ENCODE measurements at places on chromosomes 2 and 18. TPM values are rescaled to one million over a fixed set of nuclear protein-coding genes. Genes with fewer than 3 reads are reported as not detected.

DNA sequence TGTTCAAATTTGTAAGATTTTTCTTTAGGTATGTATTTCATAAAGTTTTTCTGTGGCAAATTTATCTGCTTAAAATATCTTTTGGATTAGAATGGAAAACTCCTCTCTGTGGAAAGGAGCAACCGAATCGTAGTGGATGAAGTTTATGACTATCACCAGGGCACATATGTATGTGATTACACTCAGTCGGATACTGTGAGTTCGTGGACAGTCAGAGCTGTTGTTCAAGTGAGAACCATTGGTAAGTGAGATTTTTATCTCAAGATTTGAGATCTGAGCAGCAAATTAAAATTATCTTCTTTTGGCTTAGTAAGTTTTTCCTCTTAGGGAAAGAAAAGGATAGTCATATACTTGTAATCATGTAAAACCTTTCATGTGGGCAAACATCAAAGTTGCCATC lies 14.2 kb downstream of the IL18RAP start:
- no peak for DNase-seq

DNA sequence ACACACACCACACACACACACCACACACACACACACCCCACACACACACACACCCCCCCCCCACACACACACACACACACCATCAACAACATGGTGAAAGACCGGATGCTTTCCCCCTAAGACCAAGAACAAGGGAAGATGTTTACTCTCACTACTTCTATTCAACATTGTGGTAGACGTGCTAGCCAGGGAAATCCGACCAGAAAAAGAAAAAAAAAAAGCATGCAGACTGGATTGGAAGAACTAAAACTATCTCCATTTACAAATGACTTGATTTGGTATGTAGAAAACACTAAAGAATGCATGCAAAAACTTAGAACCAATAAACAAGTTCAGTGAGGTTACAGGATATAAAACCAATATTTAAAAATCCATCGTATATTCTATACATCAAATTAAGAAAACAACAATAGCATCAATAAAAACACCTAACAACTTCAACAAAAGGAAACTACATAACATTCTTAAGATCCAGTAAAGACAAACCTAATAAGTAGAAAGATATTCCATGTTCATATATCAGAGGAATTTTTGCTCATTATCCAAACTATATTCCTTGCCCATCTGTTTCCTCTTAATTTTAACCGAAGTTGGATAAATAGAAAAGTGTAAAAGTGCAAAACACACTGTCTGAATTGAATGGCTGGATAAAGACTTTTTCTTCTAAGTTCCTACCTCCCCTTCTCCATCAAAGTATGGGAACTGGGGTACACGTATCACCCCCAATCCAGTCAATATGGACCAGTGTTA lies 51.5 kb upstream of the RNU4ATAC start:
- peak; percentile 31 for DNase-seq

DNA sequence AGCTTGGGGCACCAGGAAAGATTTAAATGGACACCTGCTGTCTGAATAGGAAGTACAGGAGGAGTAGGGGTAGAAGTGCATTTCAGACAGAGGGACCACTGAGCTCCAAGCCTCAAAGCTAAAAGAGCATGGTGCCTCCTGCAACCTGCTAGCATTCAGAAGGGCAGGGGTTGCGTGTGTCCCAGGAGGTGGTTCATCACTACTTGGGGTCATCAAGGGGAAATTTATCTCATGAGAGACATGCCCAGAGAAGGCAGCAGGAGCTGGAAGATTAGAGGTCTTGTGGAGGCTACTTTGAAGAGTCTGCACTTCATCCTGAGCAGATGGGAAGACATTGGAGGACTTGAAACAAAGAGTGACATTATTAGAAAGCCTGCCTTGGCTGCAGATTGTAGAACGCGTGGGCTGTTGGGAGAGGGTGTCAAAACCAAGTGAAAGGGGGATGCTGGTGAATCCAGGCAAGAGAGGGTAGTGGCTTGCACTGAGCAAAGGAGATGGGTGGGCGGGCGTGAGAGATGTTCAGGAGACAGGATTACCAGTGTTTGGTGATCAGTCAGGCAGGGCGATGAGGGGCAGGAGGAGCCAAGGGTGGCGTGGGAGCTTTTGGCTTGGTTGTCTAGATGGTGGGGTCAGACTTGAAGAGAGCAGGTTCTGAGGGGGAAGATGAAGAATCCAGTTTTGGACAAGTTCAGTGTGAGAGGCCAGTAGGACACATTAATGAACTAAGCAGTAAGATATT lies 154.0 kb downstream of the DYSF start:
- DNase-seq, result no peak

GRCh38 chr2:84559838-84560237 lies 43.5 kb downstream of the DNAH6 start:
- DNase-seq, result no peak

- no peak for DNase-seq
These were observed 10.4 kb upstream of the STON1 start for GRCh38 chr2:48519593-48519992.

DNA sequence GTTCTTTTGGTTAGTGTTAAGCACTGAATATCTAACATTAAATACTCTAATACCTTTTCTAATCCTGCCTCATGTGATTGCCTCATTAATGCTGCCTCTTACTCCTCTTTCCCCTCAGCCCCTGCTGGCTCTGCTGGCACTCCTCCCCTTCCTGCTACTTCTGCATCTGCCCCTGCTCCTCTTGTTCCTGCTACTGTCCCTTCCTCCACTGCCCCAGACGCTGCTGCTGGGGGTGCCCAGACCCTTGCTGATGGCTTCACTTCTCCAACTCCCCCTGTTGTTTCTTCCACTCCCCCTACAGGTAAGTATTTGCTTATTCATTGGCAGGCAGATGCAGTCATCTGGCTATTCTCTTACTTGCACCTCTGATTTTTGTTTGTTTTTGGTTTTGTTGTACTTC lies 68.5 kb downstream of the ABI2 start:
- no peak for DNase-seq

GRCh38 chr18:74012954-74013630 lies 134.5 kb downstream of the FBXO15 start:
- no peak for DNase-seq

DNA sequence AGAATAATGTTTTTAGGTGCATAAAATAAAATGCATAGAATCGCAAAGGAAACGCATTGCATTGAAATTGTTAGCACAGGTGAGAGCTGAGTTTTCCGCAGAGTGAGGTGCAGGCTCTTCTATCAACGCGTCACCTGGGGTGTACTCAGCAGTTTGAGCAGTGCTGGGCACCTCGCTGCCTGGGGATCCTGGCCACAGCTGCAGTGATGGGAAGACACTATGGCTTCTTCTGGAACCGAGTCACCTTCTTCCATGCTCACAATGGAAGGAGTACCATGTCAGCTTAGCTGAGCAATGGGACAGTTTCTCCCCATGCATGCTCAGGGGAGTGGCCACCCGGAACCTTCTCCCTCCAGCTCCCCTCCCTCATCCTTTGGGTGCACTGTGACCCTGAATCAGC lies 95.4 kb upstream of the OTOS start:
- no peak for DNase-seq

DNA sequence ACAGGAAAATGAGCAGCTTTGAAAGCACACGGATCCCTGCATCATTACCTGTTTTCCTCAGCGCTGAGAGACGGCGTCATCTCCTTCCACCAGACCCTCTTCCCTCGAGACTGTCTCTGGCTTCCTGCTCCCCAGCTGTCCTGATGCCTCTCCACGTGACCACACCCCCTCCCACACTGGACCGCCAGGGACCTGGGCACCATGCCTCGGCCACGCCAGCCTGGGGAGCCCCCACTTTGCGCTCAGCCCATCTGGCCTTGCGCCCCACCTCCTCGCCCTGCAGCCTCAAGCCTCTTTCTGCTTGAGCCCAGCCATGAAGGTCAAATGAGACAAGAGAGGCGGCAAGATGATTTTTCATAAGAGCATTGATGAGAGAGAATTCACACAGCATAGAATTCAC lies 66.0 kb upstream of the ACKR3 start:
- no peak for DNase-seq

DNA sequence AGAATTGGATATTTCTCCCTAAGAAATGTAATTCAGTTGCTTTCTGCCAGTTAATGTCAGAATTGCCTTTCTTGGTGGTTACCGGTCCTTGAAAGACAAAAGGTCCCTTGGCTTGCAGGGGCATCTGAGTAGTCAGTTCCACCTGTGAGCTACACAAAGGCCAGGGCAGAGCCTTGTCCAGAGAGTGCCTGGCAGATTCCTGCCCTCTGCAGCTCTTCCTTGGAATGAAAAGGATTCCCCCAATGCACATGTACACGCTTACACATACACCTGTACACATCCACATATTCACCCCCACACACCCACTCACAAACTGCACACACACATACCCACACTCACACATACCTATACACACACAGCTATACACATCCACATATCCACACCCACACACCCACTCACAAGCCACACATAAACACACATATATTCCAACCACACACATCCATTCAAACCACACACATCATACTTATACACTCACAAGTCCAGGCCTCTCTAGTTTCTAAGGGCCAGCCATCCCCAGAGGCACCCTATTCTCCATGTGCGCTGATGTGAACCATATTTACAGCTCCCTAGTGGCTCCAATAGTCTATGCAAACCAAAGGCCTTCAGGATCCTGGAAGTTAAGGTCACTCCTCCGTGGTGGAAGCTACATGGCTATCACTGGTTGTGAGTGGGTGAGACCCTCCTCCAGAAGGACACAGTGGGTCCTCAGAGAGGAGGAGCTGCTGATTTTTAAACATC lies 9.6 kb downstream of the CYRIA start:
- DNase-seq, result no peak

GRCh38 chr2:149739883-149740265 lies 152.3 kb upstream of the MMADHC start:
- DNase-seq, result no peak

- DNase-seq, result no peak
These were observed 108.1 kb upstream of the KCTD1 start for GRCh38 chr18:26656431-26656943.

- peak; percentile 58 for DNase-seq
These were observed 15.3 kb upstream of the PPP4R1 start for GRCh38 chr18:9629709-9630108.

DNA sequence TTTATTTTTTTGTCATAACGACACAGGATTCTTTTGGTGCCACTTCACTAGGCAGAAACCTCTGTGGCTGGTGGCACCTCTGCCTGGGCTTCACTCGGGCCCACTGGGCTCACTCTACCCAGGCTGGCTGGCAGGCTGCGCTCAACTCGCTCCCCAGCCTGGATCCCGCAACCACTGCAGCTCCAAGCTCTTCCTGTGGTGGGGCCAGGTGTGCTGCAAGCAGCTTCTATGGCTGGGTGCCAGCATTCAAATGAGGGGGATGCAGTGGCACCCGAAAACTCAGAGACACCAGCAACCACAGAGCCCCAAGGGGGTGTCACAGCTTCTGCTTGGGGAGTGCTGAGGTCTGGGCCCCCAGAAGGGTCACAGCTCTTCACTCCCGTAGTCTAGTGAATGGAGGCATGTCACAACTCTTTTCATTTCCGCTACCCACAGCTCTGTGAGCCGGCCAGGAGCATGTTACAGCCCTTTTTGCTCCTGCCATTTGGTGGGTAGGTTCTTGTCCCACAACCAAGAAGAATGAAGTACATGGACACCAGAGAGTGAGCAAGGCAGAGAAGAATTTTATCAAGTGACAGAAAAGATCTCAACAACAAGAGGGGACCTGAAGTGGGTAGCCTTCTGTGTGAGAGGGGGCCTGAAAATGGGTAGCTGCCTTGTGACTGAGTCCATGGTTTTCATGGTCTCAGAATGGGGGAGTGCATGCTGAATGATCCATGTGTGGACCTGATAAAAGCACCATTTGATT lies 170.1 kb downstream of the UBR3 start:
- no peak for DNase-seq

DNA sequence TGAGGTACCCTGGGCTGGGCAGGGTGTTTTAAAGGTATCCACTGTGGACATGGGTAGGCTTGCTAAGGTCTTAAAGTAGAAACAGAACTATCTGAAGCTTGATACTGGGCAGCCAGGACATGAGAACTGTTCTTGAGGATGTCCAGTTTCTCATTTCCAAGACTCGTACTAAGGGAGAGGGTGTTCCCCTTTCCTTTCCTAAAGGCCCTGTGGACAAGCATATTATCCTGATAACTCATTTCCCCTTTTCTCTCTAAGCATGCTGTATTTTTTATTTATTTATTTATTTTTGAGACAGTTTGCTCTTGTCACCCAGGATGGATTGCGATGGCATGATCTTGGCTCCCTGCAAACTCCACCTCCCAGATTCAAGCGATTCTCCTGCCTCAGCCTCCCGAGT lies 273.6 kb downstream of the PRKCE start:
- DNase-seq, result no peak

DNA sequence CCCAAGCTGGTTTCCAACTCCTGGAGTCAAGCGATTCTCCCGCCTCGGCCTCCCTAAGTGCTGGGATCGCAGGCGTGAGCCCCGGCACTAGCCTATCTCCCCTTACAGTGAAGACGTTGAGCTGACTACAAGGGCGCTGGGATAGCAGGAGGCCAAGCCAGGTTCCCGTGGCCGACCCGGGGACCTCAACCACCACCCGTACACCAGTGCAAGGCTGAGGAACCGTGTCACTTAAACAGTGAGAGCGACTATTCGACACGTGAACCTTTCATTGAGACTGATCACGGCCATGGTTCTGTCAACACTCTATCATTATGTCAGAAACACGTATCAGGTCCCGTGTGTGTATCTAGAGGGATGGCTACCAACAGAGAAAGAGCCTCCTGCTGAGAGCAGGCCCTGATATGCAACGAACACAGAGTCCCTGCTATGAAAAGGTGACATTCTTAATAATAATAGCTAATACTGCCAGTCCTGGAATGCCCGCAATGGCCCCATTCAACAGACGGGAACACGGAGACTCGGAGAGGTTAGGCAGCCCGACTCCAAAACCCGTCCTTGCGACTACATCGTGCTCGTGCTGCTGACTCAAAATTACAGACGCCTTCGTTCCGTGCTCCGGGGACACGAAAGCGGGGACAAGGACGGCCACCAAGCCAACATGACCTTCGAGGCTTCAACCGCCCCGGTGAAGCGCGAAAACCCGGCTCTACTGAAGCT lies 833 bp downstream of the AFG3L2 start:
- no peak for DNase-seq

- peak; percentile 18 for DNase-seq
These were observed 32.2 kb downstream of the GPR75 start for GRCh38 chr2:53827398-53828175.

DNA sequence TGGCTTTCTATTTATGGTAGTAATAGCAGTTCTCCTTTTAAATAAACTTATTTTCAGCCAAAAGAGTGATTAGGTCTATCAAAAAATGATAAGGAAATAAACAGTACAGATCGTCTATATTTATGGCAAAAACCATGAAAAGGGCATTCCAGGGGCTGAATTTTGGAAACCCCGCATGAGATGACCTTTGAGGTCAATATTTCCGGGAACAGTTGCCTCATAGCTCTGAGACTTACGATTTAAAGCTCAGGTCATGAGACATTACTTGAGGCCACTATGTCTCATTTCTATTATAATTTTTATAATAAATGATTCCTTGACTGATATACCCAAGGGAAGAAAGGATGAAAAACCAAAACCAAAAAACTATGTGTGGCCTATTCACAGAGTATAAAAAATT lies 101.1 kb downstream of the LDLRAD4 start:
- DNase-seq, result no peak

POTEJ gene
- total RNA-seq, result not detected

ANO7 gene
- 0.36 TPM for total RNA-seq

KCNIP3 gene
- 0.83 TPM for total RNA-seq

PLA2R1 gene
- total RNA-seq, result 0.28 TPM

PLGLB1 gene
- 0.28 TPM for total RNA-seq

KYNU gene
- total RNA-seq, result 2.9 TPM

LGALSL gene
- 1.7 TPM for total RNA-seq

CNGA3 gene
- not detected for total RNA-seq
